Activated CD4-positive, alpha-beta T cell treated with anti-CD3 and anti-CD28 coated beads, Interleukin-2, amount 10 ng/mL, durations not matched to agents 24 days and 14 days (primary cell): ENCODE measurements at places on chromosomes 2 and 18. TPM values are rescaled to one million over a fixed set of nuclear protein-coding genes. Genes with fewer than 3 reads are reported as not detected.

DNA sequence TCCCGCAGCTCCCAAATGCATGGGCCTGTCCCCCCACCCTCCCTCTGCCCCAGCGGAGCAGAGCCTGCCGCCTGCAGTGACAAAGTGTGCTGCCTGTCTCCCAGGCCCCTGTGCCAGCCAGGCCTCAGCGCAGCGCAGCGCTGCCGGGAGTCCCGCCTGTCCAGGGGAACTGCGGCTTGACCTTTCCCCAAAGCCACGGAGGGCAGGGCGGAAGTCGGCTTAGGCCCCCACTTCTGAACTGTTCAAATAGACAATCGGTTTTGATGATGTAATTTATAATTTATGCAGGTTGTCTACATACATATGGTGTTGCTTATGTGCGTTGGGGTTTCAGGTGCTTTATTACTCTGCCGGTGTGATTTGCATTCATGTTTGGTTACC is 7.1 kb downstream of the GBX2 start:
- H3K27ac ChIP-seq: no peak overlapping the region
- H3K36me3 ChIP-seq: no peaks in the 10 kb centered on the region
- no peaks in the 10 kb centered on the region for H3K4me1 ChIP-seq
- peaks cover 49% of the 10 kb centered on the region for H3K27me3 ChIP-seq

- H3K36me3 ChIP-seq: no peaks in the 10 kb centered on the region
- peaks cover 6% of the 10 kb centered on the region for H3K27me3 ChIP-seq
- H3K4me1 ChIP-seq: no peaks in the 10 kb centered on the region
- H3K27ac ChIP-seq: no peak overlapping the region
- no peak for DNase-seq
Observed at GRCh38 chr2:24107336-24107735, 15.8 kb downstream of the PFN4 start.

Gene MLPH
- not detected in 2 replicates for total RNA-seq

DNA sequence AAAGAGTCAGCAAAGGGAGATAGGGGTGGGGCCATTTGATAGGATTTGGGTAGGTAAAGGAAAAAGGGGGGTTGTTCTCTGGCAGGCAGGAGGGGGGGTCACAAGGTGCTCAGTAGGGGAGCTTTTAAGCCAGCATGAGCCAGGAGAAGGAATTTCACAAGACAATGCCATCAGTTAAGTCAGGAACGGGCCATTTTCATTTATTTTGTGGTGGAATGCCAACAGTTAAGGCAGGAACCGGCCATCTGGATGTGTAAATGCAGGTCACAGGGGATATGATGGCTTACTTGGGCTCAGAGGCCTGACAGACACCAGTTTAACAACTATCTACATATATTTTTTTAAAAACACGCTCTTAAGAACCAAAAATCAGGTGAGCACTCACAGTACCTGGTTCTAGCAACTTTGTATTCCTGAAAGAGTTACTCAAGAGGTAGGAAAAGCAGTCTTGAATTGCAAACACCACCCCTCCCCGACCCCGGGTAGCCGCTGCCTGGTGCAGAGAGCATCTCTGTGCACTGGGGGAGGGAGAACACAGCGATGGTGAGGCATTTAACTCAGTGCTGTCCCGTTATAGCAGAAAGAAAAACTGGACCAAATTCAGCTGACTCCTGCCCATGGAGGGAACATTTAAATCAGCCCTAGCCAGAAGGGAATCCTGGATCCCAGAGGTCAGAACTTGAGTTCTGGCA is 414.5 kb upstream of the KLHL29 start:
- no peak overlapping the region for H3K4me3 ChIP-seq
- no peaks in the 10 kb centered on the region for H3K27me3 ChIP-seq
- no peaks in the 10 kb centered on the region for H3K4me1 ChIP-seq
- no peak overlapping the region for H3K27ac ChIP-seq
- DNase-seq: no peak

Gene AMER3
- total RNA-seq: not detected in 2 replicates

DNA sequence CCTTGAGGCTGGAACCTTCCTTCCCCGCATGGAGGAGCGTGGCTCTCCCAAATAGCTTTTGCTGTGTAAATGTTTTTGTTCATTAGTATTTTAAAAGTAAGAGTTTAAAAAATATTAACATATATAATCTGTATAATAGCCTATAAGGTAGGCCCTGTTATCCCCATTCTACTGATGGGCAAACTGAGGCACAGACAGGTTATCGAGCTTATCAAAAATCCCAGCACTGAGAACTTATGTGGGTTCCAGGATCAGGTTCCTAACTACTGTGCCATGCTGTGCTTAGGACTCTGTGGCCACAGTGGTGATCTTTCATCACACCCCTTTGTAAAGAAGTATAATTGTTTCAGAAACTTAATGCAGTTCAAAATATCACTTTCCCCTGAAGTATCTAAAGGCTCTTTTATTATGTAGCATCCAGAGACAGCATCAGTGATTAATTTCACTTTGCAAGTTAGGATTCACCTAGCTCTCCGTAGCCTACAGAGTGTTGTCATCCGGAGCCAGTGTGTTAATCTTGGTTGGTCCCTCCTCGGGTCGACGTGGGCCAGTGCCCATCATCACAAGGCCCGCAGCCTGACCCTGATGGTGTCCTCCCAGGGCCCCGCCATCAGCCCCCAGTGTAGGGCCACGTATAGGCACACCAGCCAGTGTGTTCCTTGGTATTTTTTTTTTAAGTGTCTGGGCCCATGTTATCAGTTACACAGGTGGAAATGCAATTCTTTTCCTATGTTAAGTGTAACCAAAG is 28.7 kb downstream of the CABLES1 start:
- peaks cover 7% of the 10 kb centered on the region for H3K27me3 ChIP-seq
- no peak overlapping the region for H3K27ac ChIP-seq
- H3K4me1 ChIP-seq: peaks cover 9% of the 10 kb centered on the region
- no peak for DNase-seq
- no peak overlapping the region for H3K4me3 ChIP-seq
- H3K36me3 ChIP-seq: no peaks in the 10 kb centered on the region
